ENCODE measurements at places on chromosomes 4 and X. TPM values are rescaled to one million over a fixed set of nuclear protein-coding genes. Genes with fewer than 3 reads are reported as not detected.

ZNF595 gene
- 17.1 TPM for total RNA-seq

PCDH18 gene
- not detected for total RNA-seq

DNA sequence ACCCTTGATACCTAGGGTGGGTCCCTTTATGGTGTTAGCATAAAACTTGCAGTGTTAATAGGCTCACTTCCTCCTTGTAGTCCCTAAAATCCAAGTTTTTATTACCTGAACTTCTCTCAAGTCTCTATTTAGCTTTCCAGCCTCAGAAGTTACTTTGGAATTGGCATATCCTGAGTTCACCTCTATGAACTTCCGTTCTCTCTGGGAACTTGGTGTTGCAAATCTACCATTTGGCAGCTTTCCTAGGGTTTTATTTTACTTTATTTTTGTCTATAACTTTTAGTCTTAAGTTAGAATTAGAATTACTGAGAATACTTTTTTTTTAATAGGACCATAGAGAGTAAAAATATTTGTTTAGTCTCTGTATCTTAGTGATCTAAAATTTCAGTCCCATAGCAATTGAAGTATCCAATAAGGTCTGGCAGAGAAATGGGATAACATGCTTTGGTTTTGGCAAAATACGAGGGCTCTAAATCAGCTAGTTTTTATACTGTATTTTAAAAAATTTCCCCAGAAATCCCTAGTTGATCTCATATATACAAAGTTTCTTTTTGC is 30.3 kb upstream of the NAF1 start:
- DNase-seq = no peak
- H3K27me3 ChIP-seq = peaks cover 4% of the 10 kb centered on the region
- no peak overlapping the region for H3K27ac ChIP-seq
- H3K36me3 ChIP-seq = peaks cover 5% of the 10 kb centered on the region
- H3K4me1 ChIP-seq = no peaks in the 10 kb centered on the region
- H3K4me3 ChIP-seq = no peak overlapping the region

GRCh38 chrX:72021975-72022374 is 109.7 kb downstream of the RTL5 start:
- no peak overlapping the region for H3K27ac ChIP-seq
- H3K36me3 ChIP-seq = no peaks in the 10 kb centered on the region
- peaks cover 2% of the 10 kb centered on the region for H3K27me3 ChIP-seq
- H3K4me1 ChIP-seq = peaks cover 37% of the 10 kb centered on the region
- H3K4me3 ChIP-seq = no peak overlapping the region

- H3K27ac ChIP-seq = no peak overlapping the region
- no peak for DNase-seq
- H3K4me1 ChIP-seq = no peaks in the 10 kb centered on the region
- H3K27me3 ChIP-seq = no peaks in the 10 kb centered on the region
Measured at GRCh38 chr4:946517-947471, 14.5 kb downstream of the TMEM175 start.

Measured in activated CD4-positive, alpha-beta T cell treated with anti-CD3 and anti-CD28 coated beads for 36 hours (primary cell).